ENCODE measurements at places on chromosomes 4 and X.
A peak's percentile ranks its signal among the peaks of the same experiment; 100 is the strongest.

- no peak for DNase-seq
Observed at GRCh38 chr4:158778712-158779111, 9.9 kb downstream of the FNIP2 start.

DNA sequence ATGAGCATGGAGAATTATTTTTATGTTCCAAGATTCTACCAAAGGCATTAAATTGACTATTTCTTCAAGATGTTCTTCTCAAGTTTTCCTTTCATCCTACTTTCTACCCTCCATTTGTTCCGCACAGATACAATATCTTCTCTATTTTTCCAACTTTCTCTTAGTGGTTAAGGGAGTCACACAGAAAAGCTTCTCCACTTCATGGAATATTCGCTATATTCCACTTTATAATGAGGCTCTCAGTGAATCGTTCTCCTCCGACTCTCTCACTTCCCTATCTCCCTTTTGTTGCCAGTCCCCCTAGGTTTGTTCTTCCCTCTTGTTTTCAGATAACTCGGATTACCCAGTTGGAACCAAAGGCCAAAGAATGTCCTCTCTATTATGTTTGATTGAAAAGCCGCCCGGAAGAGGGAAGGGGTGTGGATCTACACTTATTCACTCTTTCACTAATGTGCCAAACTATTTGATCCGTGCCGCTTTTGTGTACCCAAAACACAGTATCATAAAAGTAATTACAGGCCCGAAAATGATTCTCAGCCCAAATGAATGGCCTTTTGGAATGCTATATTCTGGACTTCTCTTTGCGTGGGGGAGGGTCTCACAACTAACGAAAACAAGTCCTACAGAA is 1.2 kb downstream of the SH3D19 start:
- no peak for DNase-seq

- no peak for DNase-seq
Observed at GRCh38 chr4:153206534-153206933, 2.3 kb downstream of the TRIM2 start.

DNA sequence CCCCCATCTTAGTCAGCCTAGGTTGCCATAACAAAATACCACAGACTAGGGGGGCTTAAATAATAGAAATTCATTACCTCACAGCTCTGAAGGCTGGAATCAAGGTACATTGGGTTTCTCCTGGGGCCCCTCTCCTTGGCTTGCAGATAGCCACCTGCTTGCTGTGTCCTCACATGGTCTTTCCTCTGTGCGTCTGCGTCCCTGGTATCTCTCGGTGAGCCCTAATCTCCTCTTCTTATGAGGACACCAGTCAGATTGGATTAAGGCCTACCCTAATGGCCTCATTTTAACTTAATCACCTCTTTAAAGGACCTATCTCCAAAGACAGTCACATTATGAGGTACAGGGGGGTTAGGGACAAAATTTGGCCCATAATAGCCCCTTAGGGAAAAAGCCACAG is 98.0 kb downstream of the SH3KBP1 start:
- no peak for DNase-seq

GRCh38 chr4:83510442-83510841 is 25.5 kb upstream of the GPAT3 start:
- no peak for DNase-seq

GRCh38 chr4:125434136-125434535 is 119.4 kb downstream of the FAT4 start:
- DNase-seq, result no peak

DNA sequence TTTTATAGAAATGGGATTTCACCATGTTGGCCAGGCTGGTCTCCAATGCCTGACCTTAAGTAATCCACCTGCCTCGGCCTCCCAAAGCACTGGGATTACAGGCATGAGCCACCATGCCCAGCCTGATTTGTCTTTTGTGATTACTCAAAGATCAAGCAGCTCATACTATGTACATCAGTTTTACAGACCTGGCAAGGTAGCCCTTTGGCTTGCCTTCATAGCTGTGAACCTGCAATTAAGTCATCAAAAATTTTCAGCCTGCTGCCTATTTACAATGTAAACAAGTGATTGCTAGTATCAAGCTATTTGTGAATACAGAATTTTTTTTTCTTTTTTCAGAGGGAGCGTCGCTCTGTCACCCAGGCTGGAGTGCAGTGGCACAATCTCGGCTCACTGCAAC is 46.2 kb downstream of the GSX2 start:
- DNase-seq, result no peak

- no peak for DNase-seq
Observed at GRCh38 chrX:153885968-153886903, at the start of gene L1CAM. Gene L1CAM, minus strand, starts transcription at chrX:153886173. Its CDS starts 10,337 bp downstream, at chrX:153875836.

- peak; percentile 90 for DNase-seq
Observed at GRCh38 chr4:24912252-24913118, at the start of gene CCDC149. Gene CCDC149, minus strand, starts transcription at chr4:24913042. Its CDS starts 178 bp downstream, at chr4:24912864.

DNA sequence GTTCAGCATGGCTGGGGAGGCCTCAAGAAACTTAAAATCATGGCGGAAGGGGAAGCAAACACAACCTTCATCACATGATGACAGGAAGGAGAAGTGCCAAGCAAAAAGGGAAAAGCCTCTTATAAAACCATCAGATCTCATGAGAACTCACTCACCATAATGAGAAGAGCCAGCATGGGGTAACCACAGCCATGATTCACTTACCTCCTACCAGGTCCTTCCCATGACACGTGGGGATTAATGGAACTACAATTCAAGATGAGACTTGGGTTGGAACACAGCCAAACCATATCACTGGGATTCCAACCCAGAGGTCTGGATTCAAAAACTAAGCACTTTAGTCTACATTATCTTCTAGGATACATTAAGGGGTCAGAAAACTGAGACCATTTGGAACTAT is 609.6 kb upstream of the SPANXN1 start:
- no peak for DNase-seq

GRCh38 chrX:35890699-35891098 is 28.8 kb upstream of the CFAP47 start:
- DNase-seq, result peak; percentile 29

DNA sequence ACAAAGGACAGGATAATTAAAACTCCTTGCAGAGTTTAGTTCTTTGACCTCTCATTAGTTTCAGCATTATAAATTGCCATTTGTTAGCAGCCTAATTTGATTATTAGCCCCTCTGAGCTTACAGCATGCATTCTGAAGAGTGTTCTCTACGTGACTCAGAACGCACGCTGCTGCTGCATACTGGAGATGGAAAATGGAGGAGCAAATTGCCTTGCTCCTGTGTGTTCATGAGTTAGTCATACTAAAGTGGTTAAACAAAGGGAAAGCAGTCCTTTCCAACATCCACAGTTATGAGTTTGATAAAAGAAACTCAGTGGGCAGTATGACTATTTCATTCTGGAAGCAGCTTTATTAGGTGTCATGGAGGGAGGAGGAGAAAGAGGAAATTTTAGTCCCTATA is 922.5 kb downstream of the RPA4 start:
- DNase-seq, result no peak

DNA sequence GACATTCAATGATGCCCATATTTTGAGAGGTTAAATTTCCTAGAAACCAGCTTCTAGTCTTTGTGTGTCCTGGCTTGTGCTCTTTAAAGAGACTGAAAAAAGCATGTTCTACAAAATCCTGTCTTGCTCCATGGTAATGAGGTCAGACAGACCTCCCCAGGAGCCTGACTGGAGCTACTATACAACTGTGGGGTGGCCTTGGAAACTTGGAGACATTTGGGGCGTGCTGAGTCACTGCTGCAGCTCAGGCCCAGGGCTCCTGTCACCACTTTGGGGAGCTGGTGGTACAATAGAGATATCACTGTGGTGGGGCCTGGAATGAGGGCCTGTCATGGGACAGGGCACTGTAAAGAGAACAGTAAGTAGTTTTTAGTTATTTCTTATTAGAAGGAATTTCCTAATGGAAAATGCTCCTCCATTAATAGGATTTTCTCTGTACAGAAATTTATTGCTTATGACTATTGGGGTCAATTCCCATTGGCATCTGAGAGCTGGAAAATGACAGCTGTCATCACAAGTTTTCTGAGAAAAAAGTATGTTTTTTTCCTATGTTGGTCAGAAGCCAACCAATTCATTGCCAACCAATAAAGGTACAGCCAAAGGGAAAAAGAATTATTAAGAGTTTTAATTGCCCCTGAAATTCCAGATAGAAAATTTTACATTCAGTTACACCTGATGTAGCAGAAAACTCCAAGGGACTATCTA is 207.4 kb upstream of the JADE1 start:
- no peak for DNase-seq

GRCh38 chr4:110704748-110705439 is 82.0 kb upstream of the PITX2 start:
- no peak for DNase-seq

- DNase-seq, result no peak
Observed at GRCh38 chr4:88729146-88729760, 31.6 kb upstream of the NAP1L5 start.

GRCh38 chr4:26175006-26175786 is 145.6 kb upstream of the RBPJ start:
- no peak for DNase-seq

- DNase-seq, result no peak
Observed at GRCh38 chrX:9019151-9019550, 14.8 kb downstream of the FAM9B start.

GRCh38 chr4:80655662-80656061 is 320.1 kb downstream of the CFAP299 start:
- peak; percentile 46 for DNase-seq

GRCh38 chrX:15505101-15505500 is 4.5 kb downstream of the BMX start:
- DNase-seq, result no peak

DNA sequence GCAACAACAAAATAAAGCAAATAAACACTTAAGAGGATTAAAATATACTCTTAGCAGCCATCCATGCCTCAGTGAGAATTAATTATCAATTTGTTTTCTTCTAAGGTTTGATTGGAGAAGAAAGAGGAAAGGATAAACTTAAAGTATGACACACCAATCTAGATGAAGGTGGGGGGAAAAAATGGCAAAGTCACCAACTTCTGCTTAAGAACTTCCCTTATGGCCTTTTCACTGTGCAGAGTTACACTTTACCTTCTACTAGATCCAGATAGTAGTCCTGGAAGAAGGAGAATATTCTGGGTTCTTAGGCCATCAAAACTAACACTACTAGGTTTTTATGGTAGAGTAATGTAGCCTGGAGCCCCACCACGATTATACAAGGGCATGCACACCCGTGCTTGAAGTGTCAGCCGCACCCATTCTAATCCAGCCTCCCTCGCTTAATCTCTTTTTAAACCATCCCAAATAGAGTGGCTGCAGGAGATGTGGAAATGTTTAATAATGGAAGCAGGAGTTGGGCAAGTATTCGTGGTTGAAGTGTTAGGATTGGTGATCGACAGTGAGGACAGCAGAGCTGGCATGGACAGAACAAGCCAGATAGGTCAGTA is 14.1 kb downstream of the ENPEP start:
- DNase-seq, result no peak

- no peak for DNase-seq
Observed at GRCh38 chrX:108036298-108036973, 8.4 kb upstream of the VSIG1 start.

- DNase-seq, result no peak
Observed at GRCh38 chr4:148380291-148380690, 61.9 kb downstream of the NR3C2 start.

GRCh38 chr4:87525636-87526295 is 3.4 kb downstream of the SPARCL1 start:
- peak; percentile 73 for DNase-seq

- no peak for DNase-seq
Observed at GRCh38 chr4:73883306-73883705, 14.1 kb downstream of the CXCL1 start.

DNA sequence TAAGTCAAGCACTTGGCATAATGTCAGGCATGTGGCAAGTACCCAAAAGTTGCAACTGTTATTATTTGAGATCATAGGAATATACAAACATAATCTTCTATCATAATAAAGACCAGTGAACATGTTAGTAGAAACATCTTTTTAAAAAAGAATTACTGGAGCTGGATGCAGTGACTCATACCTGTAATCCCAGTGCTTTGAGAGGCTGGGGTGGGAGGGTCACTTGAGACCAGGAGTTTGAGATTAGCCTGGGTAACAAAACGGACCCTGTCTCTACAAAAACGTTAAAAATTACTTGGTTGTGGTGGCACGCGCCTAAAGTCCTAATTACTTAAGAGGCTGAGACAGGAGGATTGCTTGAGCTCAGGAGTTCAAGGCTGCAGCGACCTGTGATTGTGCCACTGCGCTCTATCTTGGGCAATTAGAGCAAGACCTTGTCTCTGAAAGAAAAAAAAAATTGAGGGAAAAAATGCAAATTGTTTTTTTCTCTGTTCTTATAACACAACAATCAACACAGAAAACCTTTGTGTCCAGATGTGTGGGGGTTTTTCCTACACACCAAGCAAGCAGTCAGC is 284.3 kb downstream of the ARHGAP10 start:
- DNase-seq, result no peak

- no peak for DNase-seq
Observed at GRCh38 chr4:22986881-22987280, 294.1 kb downstream of the GBA3 start.

DNA sequence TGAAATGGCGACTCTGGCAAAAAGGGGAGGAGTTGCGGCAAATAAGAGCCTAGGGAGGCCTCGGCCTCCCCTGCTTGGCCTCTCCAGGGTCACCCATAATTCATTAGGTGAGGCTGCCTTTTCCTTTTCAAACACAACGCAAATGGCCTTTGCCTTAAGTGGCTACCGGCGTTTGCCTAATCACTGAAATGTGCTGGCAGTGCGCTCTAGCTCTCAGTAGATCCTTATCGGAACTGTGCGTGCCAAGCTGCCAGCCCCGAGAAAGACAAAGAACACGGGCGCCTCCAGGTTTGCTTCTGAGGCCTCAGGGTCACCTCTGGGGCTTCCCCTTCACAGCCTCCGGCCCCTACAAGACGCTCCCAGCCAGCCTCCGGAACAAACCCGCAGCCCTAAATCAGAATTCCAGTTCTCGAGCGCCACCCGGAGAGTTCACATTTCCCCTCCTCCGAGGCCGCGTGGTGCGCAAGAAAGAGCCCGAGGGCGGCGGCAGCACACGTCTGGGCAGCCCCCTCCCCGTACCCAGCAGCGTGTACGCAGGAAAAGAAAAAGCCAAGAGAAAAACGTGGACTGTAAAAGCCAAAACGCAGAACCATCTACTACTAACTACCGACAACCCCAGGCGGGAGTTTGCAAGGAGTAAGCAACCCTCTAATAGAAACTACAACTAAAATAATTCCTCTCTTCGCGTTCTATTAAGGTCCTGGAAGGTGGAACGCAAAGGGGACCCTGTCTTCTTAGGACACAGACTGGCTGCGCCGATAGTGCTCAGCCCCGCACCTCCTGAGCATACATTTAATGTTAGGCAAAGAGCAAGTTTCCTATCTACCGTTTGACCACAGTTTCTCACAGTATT is 76.5 kb upstream of the BCOR start:
- peak; percentile 65 for DNase-seq

GRCh38 chrX:64204252-64204651 is 1.3 kb downstream of the AMER1 start:
- DNase-seq, result peak; percentile 18
